ENCODE measurements at places on chromosomes 2 and 18.

DNA sequence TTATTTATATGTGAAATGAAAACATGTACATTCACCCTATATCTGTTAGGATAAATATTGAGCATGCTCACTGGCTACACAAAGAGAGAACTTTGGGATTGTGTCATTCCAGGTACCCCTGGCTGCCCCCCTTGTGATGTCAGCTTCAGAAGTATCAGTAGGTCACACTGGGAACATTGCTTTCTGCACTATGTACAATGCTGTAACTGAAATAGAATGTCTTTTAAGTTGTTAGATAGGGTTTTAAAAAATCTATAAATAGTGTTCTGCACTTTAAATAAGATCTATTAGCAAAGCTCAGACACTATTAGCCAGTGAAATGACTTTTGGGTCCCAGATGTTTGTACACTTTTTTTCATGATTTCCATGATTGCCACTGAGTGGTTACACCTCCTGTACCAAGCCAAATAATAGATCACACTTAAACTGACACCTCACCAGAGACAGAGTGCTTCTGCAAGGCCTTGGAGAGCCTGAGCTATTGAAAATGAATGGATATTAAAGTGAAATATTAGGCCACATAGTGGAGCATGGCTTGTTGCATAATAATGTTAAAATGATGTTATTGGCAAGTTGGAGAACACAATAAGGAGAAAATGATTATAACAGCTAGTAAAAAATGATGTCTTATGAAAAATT is 297.0 kb upstream of the NXPH2 start:
- no peak for DNase-seq

- no peak for DNase-seq
Observed at GRCh38 chr2:148538375-148538774, 106.2 kb upstream of the EPC2 start.

DNA sequence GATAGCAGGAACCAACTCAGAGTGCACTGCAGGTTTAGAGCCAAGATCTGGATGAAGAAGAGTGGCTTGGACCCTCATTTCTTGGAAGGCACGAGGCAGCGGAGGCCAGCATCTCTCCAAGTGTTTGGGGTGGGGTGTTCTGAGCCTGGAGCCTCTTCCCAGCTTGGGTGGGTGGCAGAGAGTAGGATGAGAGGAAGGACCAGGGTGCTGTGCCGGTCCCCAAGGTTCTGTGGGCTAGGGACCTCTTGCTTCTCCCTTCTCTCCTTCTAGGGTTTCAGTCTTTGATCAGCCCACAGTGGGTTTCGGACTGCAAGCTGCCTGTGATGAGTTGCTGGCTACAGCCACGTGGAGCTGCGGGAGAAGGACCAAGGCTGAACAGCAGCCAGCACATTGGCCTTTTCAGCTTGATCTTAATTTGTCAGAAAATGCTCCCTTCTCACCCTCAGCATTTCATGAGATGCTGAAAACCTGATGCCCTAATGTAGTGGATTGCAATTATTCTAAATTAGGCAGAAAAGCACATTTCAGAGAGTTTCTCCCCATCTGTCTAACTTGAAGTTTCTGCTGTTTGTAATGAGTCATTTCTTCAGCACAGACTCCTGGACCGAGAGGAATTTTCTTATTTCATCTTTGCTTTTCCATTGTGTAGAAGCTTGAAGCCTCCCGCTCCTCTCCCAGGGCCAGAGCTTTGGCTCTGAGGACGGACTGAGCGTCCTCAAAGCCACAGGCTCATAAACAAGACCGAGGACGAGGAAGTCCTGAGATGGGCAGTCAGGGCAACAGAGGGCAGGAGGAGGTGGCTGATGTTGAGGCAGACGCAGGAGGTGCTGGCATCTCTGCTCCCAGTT is 99.1 kb upstream of the HDAC4 start:
- DNase-seq, result no peak

GRCh38 chr2:20797096-20797495 is 25.8 kb downstream of the LDAH start:
- DNase-seq, result no peak

- no peak for DNase-seq
Observed at GRCh38 chr18:78514910-78515670, 464.5 kb upstream of the SALL3 start.

DNA sequence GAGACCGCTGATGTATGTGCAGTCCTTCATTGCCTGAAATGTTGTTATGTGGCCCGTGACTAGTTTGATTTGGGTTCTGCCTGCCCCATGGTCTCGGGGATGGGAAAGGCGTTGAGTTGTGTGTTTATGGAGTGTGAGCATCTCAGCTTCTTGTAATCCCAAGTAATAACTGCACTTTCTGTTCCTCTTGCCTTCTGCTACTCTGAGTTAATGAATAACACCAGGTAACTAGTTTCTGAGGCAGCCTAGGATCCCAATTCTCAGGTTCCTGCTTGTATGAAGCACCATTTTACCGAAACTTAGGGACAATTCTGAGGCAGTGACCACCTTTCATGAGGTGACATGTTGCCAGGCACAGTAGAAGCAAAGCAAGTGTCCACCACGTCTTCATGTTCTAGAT is 170.0 kb downstream of the ALK start:
- DNase-seq, result no peak

- no peak for DNase-seq
Observed at GRCh38 chr18:42909095-42909494, 206.4 kb downstream of the RIT2 start.

DNA sequence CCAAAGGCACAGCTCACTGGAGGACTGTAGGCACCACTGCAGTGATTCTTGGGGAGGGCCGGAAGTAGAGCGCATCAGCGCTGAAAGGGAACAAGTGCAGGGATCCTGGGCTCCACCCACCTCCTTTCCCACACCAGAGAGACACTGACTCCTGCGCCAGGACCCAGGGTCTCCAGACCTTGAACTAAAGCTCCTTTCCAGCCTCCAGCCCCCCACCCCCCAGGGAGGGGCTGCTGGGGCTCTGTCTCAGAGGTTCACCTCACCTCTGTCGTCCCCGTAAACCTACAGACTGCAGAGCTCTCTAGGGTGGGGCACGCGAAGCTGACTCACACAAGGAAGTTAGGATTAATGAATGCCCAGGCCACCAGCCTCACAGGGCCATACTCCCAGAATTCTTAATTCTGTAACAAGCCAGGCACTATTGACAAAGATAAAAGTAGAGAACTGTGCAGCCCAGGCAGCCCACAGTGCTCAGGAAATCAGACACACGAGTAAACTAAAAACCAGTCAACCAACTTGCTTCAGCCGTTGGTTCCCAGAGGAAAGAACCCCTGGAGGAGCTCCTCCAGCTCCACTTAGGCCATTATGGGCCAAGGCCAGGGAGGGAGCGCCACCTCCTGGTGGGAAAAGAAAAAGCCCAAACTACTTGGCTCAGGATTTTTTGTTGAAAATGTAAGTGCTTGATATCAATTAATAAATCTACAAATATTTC is 45.1 kb upstream of the ACAA2 start:
- peak; percentile 57 for DNase-seq

- DNase-seq, result no peak
Observed at GRCh38 chr18:48676346-48676745, 137.5 kb downstream of the CTIF start.

DNA sequence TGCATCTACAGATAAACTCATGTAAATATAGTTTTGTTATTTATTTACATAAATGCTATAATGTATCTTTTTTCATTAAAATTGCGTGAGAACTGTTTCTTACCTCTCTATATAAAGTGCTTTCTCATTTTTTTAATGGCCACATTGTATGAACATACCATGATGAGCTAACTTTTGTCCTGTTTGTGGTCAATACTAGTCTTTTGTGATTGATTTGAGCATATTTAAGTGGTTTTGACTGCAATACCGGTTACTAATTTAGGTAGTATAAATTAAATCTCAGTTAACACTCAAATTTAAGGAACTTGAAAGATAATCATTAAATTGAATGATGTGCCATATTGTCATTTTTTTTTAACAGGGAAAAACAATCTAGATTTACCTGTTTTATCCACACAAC is 108.2 kb downstream of the HAUS1 start:
- no peak for DNase-seq

GRCh38 chr2:11100976-11101375 is 54.3 kb upstream of the SLC66A3 start:
- no peak for DNase-seq

GRCh38 chr18:59697236-59697932 is at the start of gene CCBE1:
CCBE1 (minus strand) TSS chr18:59697423.
- no peak for DNase-seq

GRCh38 chr2:42875880-42876279 is 83.5 kb upstream of the HAAO start:
- no peak for DNase-seq

- no peak for DNase-seq
Observed at GRCh38 chr2:229417176-229417575, 146.1 kb upstream of the PID1 start.

Measured in smooth muscle cell of the brain vasculature (primary cell).